Omental fat pad (tissue), 4 donors: ENCODE measurements at places on chromosomes 4 and X. TPM values are rescaled to one million over a fixed set of nuclear protein-coding genes. Genes with fewer than 3 reads are reported as not detected.

DNA sequence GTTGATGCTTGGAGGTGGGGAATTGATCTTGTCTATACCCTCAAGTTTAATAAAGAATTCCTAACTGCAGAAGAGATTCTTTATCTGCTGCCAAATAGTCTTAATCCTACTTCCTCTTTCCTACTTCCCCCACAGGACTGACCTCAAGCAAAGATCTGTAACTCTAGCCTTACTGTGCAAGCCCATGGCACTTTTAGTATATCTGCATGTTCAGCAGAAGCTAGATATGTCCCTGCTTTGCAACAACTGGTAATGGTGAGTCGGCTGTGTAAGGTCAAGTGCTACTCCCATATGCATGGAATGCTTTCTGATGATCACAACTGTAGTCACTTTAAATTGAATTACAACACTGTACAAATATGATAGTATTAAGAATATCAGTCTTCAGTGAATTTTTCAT lies 26.3 kb upstream of the PDS5A start:
- DNase-seq, result no peak

GRCh38 chr4:88820698-88821415 lies 123.2 kb upstream of the NAP1L5 start:
- no peak for DNase-seq

DNA sequence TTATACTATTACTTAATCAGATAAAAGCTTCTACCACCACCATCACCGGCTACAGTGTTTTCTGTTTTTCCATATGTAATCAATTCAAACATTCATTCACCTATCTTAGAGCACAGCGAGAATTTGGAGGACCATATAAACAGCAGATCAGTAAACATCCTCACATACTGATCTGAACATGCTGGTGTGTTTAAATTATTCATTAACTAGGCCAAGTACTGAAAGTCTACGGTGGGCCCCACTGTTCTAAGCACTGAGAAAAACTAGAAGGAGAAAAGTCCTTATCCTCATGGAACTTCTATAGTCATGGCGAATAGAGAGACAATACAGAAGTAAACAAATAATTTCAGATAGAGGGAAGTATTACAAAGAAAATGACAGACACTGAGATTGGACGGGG lies 176.6 kb downstream of the NR3C2 start:
- no peak for DNase-seq

MAGED4B gene
- 2.2 TPM for total RNA-seq

SMIM14 gene
- 45.7 TPM for total RNA-seq

DNA sequence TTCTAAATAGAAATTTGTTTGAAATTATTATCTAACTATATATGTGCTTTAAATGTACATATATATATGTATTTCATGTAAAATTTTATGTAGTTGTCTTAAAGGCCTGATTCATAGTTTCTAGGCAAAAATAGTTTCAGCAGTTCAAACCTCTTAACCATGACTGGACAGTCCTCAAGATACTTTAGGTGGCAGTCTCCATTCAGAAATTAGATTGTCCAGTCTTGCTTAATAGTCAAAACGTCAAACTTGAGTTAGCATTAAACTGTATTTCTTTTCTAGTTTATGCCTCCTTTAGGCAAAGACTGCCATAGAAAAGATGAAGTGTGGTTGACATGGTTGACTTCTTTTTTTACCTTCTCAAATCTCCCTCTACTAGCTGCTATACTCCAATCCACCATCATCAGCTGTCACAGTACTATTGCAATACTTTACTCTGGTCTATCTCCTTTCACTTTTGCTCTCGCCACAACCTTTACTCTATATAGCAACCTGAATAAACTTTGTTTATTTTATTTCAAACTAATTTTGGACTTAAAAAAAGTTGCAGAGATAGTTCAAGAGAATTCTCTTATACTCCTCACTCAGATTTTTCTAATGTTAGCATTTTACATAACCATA lies 395.6 kb upstream of the DIPK2B start:
- DNase-seq, result no peak

- DNase-seq, result no peak
These were observed 153.4 kb downstream of the FSTL5 start for GRCh38 chr4:162010362-162010761.

DNA sequence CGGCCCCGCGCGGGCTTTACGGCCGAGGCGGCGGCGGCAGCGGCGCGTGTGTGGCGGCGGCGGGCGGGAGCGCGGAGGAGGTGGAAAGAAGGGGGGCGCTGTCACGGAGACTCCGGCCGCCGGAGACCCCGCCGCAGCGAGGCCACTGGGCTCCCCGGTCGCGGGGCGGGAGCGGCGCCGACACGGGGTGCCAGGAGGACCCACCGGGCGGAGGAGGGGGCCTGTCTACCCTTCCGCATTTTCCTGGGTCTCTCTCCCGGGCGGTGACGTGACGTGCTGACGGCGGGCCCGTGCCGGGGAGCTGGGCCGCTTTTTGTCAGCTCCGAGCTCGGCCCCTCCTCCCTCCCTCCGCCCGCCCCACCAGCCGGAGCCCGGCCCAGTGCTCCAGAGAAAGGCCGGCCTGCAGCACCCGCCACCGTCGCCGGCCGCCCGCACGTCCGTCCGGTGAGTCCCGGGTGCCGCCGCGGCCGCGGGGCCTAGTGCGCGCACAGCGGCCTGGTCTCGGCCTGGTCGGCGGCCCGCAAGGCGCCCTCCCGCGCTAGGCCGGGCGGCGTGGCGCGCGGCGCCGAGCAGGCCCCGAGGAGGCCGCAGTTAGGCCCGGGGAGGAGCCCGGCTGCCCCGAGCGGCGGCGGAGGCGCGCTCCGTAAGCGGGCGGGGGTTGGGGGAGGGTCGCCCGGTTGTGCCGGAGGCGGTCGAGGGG lies at the start of gene ZFX:
Gene ZFX (plus strand): TSS at position 379 of the 700 bp plus-strand sequence. CDS start 23,014 bp downstream, outside the sequence.
- no peak for DNase-seq

CXCL6 gene
- 15.8 TPM for total RNA-seq

INPP4B gene
- total RNA-seq, result 16.6 TPM

DNA sequence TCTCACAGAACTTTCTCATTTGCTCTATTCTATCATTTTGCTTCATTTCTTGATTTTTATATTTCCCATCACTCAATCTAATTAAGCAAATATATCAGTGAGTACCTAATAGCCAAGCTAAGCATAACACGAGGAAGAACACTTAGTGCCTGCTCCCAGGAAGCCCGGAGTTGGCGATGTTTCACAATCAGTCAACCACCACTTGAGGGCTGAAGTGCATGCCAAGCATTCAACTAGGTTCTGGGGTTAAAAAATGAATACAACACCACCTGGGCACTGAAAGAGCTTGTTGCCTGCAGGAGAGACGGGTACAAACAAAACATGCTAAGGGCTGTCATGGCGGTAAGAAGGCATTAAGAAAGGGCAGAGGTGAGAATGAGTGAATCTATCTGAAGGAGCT lies 47.5 kb downstream of the UCHL1 start:
- no peak for DNase-seq

DNA sequence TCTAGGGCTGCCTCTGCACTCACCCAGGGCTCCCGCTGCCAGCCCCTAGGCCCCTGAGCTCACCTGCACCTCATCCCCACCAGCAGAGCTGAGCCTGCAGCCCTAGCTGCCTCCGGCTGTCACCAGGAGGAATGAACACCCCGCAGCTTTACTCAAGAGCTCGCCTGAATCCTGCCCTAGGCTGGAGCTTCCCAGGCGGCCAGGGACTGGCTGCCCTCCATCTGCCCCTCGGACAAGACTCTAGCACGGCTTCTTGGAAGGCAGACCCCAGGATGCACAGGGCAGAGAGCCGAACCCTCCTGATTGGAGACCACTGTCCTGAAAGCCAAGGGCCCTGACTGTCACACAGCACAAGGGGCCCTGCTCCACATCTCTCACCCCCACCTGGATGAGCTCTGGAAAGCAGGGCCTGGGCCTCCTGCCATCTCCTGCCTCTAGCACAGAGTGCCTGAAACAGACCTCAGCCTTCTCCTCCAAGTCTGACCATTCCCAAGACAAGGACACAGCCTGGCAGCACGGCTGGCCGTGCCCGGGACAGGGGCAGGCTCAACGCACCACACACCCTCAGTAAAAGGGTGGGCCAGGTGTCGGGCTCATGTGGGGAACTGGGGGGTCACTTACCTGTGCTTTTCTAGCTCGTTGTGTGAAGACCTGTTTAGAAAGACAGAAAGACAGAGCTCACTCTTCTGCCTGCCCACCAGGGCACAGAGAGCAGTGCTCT lies 4.4 kb downstream of the MXD4 start:
- DNase-seq, result peak; percentile 21

DNA sequence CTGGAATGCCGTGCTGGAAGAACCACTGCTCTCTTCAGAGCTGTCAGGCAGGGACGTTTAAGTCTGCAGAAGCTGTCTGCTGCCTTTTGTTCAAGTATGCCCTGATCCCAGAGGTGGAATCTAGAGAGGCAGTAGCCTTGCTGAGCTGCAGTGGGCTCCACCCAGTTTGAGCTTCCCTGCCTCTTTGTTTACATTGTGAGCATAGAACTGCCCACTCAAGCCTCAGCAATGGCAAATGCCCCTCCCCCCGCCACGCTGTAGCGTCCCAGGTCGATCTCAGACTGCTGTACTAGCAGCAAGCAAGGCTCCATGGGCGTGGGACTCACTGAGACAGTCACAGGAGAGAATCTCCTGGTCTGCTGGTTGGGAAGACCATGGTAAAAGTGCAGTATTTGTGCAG lies 34.8 kb upstream of the MUC7 start:
- no peak for DNase-seq

DNA sequence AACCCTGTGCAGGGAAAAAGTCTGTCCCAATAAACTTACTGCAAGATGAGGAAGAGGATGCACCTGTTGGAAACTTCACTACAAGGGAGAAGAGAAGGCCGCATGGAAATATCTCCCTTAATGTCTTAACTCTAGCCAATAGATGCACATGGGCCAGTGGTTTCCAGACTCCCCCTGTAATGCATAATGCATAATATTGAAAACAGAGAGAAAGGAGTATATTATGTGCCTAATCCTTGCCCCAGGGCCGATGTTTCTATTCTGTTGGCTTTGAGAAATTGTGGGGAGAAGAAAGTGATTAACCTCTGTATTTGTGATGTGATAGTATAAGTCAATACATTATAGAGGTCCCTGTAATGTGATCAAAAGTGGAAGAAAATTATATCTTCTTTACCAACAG lies 37.2 kb downstream of the INTS12 start:
- no peak for DNase-seq

GRCh38 chrX:131271274-131271673 lies 17.8 kb downstream of the IGSF1 start:
- DNase-seq, result no peak

GRCh38 chr4:88230969-88231771 lies 53.2 kb downstream of the PPM1K start:
- no peak for DNase-seq

IL13RA1 gene
- 44.9 TPM for total RNA-seq

- DNase-seq, result no peak
These were observed 283.9 kb downstream of the ANKRD50 start for GRCh38 chr4:124428648-124429047.

CT45A10 gene
- total RNA-seq, result not detected

DNA sequence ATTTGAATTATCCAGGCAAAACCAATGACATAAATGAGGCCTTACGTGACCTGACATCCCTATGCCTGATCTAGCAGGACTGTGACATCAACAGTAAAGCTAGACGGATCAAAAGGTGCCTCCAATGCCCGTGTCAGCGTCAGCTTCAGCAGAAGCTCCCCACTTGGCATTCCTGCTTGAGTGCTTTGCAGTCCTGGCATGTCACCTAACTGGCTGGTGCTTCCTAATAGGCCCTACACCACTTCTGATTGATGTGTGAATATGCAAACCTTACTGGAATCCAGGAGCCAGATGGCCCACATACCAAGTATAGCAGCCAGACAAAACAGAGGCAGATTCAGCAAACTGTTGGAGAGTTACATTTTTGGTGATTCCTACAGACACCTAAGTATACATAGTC lies 224.2 kb downstream of the DMD start:
- DNase-seq, result no peak

DNA sequence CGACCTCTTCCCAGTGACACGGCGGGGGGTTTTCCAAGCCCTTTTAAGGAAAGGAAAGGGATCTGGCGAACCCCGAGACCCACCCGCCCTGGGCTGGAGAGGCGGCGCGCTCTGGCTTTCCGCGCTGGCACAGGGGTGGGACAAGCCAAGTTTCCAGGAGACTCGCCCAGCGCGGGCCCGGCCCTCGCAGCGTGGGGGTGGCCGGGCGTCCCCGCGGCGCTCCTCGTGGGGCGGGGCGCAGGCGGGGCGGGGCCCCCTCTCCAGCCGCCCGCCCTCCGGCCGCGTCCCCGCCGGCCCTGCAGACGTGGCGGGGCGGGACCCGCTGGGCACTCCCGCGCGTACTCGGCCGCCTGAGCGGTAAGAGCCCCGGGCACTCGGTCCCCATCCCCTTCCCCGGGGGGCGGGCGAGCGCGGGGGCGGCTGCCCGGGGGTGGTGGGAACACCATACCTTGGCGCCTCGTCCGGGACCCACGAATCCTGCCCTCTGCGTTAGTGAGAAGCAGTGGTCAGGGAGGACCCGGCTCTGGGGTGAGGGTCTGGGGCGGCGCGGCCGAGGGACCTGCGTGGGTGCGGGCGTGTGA lies at the start of gene FAM114A1:
Gene FAM114A1 (plus strand): TSS at position 329 of the 581 bp plus-strand sequence. CDS start 10,273 bp downstream, outside the sequence.
- no peak for DNase-seq

PCDH7 gene
- 4.5 TPM for total RNA-seq

DNA sequence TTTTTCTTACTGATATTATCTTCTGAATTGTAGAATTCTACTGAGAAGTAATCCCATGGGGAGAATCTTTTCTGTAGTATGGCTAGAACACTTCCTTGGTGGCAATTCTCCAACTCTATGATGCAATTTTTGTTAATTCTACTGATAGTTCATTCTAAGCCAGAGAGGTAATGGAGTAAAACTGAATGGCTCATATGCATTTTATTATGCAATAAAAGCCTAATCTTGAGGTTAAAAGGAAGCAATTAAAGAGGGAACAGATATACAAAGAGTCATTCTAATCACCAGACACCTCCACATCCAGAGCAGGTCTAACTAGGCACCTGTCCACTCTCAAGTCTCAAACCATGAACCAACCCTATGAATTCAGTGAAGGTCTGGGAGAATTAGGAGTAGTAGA lies 9.7 kb downstream of the RAP2C start:
- DNase-seq, result no peak

DNA sequence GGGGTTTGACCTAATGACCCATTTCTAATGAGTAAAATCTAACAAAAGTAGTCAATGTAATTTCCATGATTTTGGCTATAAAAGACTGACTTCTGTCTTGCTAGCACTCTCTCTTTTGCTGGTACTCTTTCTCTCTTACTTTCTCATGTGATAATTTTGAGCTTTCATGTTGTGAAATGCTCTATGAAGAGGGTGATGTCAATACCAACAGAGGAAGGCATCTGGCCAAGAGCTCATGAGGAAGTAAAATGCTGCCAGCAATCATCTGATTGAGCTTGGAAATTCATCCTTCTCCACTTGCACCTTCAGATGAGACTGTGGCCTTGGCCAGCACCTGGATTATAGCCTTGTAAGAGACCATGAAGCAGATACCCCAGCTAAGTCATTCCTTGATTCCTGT lies 347.7 kb downstream of the HS3ST1 start:
- no peak for DNase-seq

GRCh38 chrX:151711787-151712186 lies 4.0 kb upstream of the FATE1 start:
- no peak for DNase-seq

CLGN gene
- total RNA-seq, result 0.47 TPM

- DNase-seq, result no peak
These were observed 480 bp upstream of the RADX start for GRCh38 chrX:106611317-106611678.

CC2D2A gene
- 9.6 TPM for total RNA-seq
